ENCODE measurements at places on chromosomes 5 and 9. TPM values are rescaled to one million over a fixed set of nuclear protein-coding genes. Genes with fewer than 3 reads are reported as not detected.
A peak's percentile ranks its signal among the peaks of the same experiment; 100 is the strongest.

The LCN10 gene
- total RNA-seq = 0.53 TPM

DNA sequence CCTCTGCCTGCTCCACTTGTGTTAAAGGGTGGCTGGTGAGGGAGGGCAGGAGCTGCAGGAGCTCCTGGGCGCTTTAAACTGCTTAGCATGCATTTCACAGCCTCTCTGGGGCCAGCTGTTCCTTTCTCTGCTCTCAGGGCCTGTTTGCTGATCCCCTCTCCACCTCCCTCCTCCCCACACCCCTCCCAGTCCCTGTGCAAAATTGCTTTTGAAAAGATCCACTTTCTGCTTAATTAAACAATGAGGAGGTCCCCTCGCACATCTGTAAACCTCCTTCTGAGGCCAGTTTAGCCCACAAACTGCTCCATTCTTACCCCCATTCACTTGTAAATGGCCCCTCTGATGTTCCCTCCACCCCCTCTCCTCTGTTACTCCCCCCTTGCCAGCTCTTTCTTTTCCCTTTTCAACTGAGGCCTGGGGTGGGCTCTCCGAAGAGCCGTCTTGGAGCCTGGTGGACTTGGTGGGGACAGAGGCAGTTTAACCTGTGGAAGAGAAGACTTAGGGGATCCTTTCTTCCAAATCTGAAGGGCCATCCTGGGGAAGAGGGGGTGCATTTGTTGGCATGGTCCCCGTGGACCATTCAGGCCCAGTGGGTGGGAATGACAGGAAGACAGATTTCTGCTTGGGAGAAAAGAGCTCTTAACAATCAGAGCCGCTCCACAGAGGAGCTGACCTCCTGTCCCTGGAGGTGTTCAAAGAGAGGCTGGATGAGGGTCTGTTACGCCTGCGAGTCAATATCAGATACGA lies 12.0 kb downstream of the URM1 start:
- no peaks in the 10 kb centered on the region for H3K27me3 ChIP-seq
- H3K4me3 ChIP-seq = no peak overlapping the region
- no peaks in the 10 kb centered on the region for H3K4me1 ChIP-seq

GRCh38 chr5:5139336-5139776 lies 774 bp upstream of the ADAMTS16 start:
- no peaks in the 10 kb centered on the region for H3K36me3 ChIP-seq
- H3K27me3 ChIP-seq = no peaks in the 10 kb centered on the region
- H3K4me3 ChIP-seq = no peak overlapping the region

DNA sequence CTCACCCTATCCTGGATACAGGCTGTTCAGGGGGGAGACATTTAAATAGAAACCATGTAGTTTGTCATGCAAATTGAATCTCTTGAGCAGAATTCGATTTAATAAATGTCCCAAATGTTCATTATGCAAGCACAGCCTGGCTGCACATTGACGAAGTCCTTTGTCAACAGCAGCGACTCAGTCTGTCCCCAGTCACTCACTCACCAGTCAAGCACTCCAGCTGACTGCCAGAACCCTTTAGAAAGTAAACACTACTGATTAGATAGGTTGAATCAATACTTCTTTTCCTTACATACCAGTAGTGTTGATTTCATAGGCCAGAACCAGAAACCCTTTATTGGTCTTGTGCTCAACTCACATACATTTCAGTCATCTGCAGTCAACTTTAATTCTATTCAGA lies 27.5 kb downstream of the CDH6 start:
- H3K27me3 ChIP-seq = no peaks in the 10 kb centered on the region
- H3K4me3 ChIP-seq = no peak overlapping the region
- DNase-seq = peak; percentile 12
- no peaks in the 10 kb centered on the region for H3K36me3 ChIP-seq
- H3K27ac ChIP-seq = no peak overlapping the region

- DNase-seq = peak; percentile 64
- no peak overlapping the region for H3K27ac ChIP-seq
- H3K4me3 ChIP-seq = no peak overlapping the region
- no peaks in the 10 kb centered on the region for H3K27me3 ChIP-seq
- peaks cover 31% of the 10 kb centered on the region for H3K36me3 ChIP-seq
These were observed 47.1 kb upstream of the CTSL start for GRCh38 chr9:87678650-87679355.

The FOXD4L3 gene
- total RNA-seq = not detected

The BTNL3 gene
- total RNA-seq = not detected

DNA sequence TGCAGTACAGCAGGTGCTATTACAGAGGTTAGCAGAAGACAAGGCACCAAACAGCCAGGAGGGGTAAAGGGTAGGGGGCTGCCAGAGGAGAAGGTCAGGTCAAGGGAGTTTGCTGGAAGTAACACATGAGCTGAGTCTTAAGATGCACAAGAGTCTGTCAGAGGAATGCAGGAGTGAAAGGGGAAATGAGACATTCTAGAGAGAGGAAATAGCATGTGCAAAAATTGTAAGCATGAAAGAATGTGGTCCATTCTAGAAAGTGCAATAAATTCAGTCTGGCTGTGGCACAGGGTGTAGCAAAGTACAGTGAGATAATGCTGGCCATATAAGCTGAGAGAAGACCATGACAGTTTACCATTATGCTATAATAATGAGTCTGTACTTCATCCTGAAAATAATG lies 6.6 kb downstream of the GOLGA1 start:
- no peaks in the 10 kb centered on the region for H3K27me3 ChIP-seq
- no peaks in the 10 kb centered on the region for H3K4me1 ChIP-seq
- H3K36me3 ChIP-seq = peaks cover 5% of the 10 kb centered on the region
- no peak overlapping the region for H3K27ac ChIP-seq
- H3K4me3 ChIP-seq = no peak overlapping the region
- DNase-seq = no peak

- H3K4me3 ChIP-seq = no peak overlapping the region
- DNase-seq = no peak
- H3K27ac ChIP-seq = no peak overlapping the region
- H3K36me3 ChIP-seq = no peaks in the 10 kb centered on the region
These were observed 32.7 kb upstream of the STARD4 start for GRCh38 chr5:111545031-111545430.

- DNase-seq = no peak
- H3K27me3 ChIP-seq = no peaks in the 10 kb centered on the region
- H3K4me3 ChIP-seq = no peak overlapping the region
These were observed 23.7 kb downstream of the IDNK start for GRCh38 chr9:83646500-83647239.

- no peak overlapping the region for H3K27ac ChIP-seq
- H3K4me3 ChIP-seq = no peak overlapping the region
- DNase-seq = peak; percentile 29
- H3K36me3 ChIP-seq = no peaks in the 10 kb centered on the region
- peaks cover 11% of the 10 kb centered on the region for H3K4me1 ChIP-seq
These were observed 20.2 kb downstream of the GRAMD2B start for GRCh38 chr5:126443374-126443851.

The DMGDH gene
- total RNA-seq = 7.9 TPM

The NPR3 gene
- total RNA-seq = not detected

DNA sequence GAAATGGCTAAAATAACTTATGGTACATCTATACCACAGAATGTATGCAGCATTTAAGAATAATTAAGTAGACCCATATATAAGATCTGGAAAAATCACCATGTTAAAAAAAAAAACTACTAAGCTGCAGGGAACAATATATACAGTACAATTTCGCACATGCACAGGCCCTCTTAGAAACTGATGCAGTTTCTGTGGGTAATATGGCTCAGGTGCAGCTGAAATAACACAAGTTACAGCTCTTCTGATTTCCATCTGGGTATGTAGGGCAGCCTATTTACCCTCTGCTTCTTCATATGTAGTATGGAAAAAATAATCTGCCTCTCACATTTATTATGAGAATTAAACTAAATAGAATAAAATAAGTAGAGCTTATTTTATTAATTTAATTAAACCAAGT lies 82.9 kb downstream of the YIPF5 start:
- H3K36me3 ChIP-seq = no peaks in the 10 kb centered on the region
- H3K27me3 ChIP-seq = no peaks in the 10 kb centered on the region
- no peak for DNase-seq

DNA sequence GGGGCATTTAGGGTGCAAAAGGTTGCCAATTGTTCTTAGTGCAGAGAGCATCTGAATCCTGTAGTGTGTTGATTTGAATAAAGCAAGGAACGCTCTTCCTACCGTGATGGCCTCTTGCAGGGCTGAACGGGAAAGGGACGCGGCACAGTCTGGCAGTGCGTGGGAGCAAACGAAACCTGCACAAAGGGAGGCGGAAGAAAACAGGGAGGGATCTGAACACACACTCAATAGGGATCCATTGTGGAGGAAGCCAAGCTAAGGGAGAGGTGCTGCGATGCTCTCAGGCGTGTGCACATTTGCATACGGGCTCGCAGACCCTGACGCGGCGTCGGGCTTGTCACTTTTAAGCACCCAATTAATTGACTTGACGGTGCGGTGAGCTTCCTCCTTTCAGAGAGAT lies 414.0 kb upstream of the IRX1 start:
- no peak overlapping the region for H3K4me3 ChIP-seq
- peaks cover 1% of the 10 kb centered on the region for H3K27me3 ChIP-seq
- DNase-seq = no peak
- H3K4me1 ChIP-seq = no peaks in the 10 kb centered on the region
- H3K36me3 ChIP-seq = no peaks in the 10 kb centered on the region

DNA sequence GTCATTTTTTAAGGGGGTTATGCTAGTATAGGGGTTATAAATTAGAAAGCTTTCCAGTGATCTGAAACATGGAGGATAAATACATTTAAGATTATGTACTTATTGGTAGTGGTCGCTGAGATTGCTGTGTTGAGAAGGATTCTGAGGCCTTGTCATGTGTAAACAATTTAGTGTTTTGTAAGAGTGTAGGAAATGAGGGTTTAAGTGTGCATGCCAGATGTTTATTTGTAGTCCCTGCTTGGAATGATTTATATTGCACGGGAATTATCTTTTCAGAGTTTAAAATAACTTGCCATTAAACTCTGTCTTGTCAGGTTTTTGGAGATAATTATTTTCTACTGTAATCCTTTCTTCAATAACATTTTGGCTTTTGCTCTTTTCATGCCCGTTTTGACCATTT lies 19.4 kb downstream of the ZNF618 start:
- H3K36me3 ChIP-seq = no peaks in the 10 kb centered on the region
- no peaks in the 10 kb centered on the region for H3K27me3 ChIP-seq
- no peak overlapping the region for H3K27ac ChIP-seq

The SPATA31E1 gene
- total RNA-seq = not detected

The AJM1 gene
- 1.1 TPM for total RNA-seq

- H3K4me3 ChIP-seq = no peak overlapping the region
- no peak for DNase-seq
- peaks cover 50% of the 10 kb centered on the region for H3K4me1 ChIP-seq
- no peaks in the 10 kb centered on the region for H3K36me3 ChIP-seq
- no peaks in the 10 kb centered on the region for H3K27me3 ChIP-seq
These were observed 27.2 kb downstream of the ARHGAP26 start for GRCh38 chr5:142797420-142797819.

- H3K4me3 ChIP-seq = no peak overlapping the region
- H3K36me3 ChIP-seq = no peaks in the 10 kb centered on the region
- no peak overlapping the region for H3K27ac ChIP-seq
- no peaks in the 10 kb centered on the region for H3K27me3 ChIP-seq
- DNase-seq = no peak
These were observed 567.1 kb upstream of the ZNF608 start for GRCh38 chr5:125313555-125313954.

The ZNG1C gene
- total RNA-seq = 70.3 TPM

DNA sequence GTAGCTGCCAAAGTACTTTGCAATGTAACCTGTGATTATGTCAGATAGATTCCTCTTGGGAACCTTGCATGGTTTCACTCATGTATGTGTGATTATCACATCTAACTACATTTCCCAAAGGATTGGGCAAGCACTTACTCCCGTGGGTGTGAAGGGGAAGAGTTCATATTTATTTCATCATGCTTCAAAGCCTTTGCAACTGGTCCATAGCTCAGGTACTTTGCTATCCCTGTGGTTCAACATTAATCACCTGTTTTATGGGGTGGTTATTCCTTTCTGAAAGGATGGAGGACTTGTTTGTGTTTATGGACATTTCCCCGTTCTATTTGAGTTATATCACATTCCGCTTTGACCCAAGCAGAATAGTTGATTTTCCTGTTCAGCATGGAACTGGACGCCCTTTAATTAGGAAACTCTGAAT lies 13.6 kb upstream of the ERMP1 start:
- no peaks in the 10 kb centered on the region for H3K27me3 ChIP-seq
- H3K27ac ChIP-seq = no peak overlapping the region
- no peak overlapping the region for H3K4me3 ChIP-seq
- no peak for DNase-seq

DNA sequence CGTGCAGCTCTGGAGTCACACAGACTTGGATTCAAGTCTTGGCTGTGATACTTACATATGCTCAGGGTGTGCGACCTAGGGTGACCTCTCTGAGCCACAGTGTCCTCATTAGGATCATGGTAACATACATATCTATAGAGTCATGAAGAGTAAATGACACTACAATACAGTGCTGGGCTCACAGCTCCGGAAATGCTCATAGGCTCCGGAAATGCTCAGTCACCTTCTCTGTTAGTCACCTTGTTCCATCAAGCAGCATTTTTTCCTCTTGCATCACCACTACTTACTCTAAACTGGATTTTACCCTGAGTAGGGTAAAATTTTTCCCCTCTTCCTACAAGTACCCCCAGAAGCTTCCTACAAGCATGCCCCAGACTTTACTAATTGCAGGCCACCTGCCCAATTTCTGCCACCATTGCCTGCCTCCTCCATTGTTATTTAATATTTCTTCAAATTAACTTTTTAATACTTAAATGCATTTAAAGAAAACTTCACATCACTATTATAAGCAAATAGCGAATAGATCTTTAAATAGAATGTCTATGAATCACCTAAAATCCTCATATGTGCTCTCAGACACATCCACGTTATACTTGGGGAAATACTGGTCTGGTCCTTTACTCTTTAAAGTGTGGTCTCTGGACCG lies 147.6 kb upstream of the SPRY4 start:
- DNase-seq = peak; percentile 66
- H3K4me3 ChIP-seq = no peak overlapping the region
- peaks cover 13% of the 10 kb centered on the region for H3K4me1 ChIP-seq
- H3K27me3 ChIP-seq = no peaks in the 10 kb centered on the region
- H3K36me3 ChIP-seq = no peaks in the 10 kb centered on the region

The C5orf47 gene
- total RNA-seq = not detected

GRCh38 chr5:82466986-82467561 lies 188.9 kb upstream of the RPS23 start:
- H3K4me1 ChIP-seq = peaks cover 8% of the 10 kb centered on the region
- no peak for DNase-seq
- H3K27me3 ChIP-seq = no peaks in the 10 kb centered on the region
- H3K27ac ChIP-seq = no peak overlapping the region
- H3K4me3 ChIP-seq = no peak overlapping the region
- H3K36me3 ChIP-seq = no peaks in the 10 kb centered on the region

- H3K4me3 ChIP-seq = no peak overlapping the region
- H3K36me3 ChIP-seq = no peaks in the 10 kb centered on the region
- no peak for DNase-seq
- H3K27ac ChIP-seq = no peak overlapping the region
- H3K27me3 ChIP-seq = no peaks in the 10 kb centered on the region
These were observed 111.6 kb downstream of the CACNA1B start for GRCh38 chr9:137989156-137989555.

GRCh38 chr5:168852329-168852728 lies 273.2 kb upstream of the PANK3 start:
- DNase-seq = no peak
- no peak overlapping the region for H3K4me3 ChIP-seq
- H3K4me1 ChIP-seq = no peaks in the 10 kb centered on the region
- no peak overlapping the region for H3K27ac ChIP-seq
